ENCODE measurements at places on chromosomes 16 and 17. TPM values are rescaled to one million over a fixed set of nuclear protein-coding genes. Genes with fewer than 3 reads are reported as not detected.

The SMPD3 gene
- 69.0 TPM for total RNA-seq

The SMIM36 gene
- not detected for total RNA-seq

The ARMC7 gene
- 3.0 TPM for total RNA-seq

The HOXB7 gene
- not detected for total RNA-seq

The METTL22 gene
- 17.5 TPM for total RNA-seq

The ATP1B2 gene
- 27.5 TPM for total RNA-seq

The RAB26 gene
- total RNA-seq, result 8.1 TPM

The FBXO39 gene
- not detected for total RNA-seq

The HEATR9 gene
- not detected for total RNA-seq

The KCTD5 gene
- total RNA-seq, result 19.6 TPM

The CCL1 gene
- not detected for total RNA-seq

The CCL18 gene
- not detected for total RNA-seq

The TIMP2 gene
- total RNA-seq, result 94.6 TPM

The MMP25 gene
- total RNA-seq, result 0.92 TPM

The NRN1L gene
- not detected for total RNA-seq

The TAT gene
- not detected for total RNA-seq

The TOX3 gene
- total RNA-seq, result 15.9 TPM

The CES5A gene
- total RNA-seq, result 0.46 TPM

The RNF222 gene
- total RNA-seq, result not detected

The CHST4 gene
- 0.46 TPM for total RNA-seq

The SSTR5 gene
- total RNA-seq, result 0.23 TPM

The HOXB5 gene
- total RNA-seq, result not detected

The PIRT gene
- total RNA-seq, result 5.3 TPM

The CLCN7 gene
- 47.3 TPM for total RNA-seq

The NOMO2 gene
- 137 TPM for total RNA-seq

The CCL2 gene
- total RNA-seq, result 4.8 TPM

The TENT4B gene
- 30.4 TPM for total RNA-seq

The LITAFD gene
- not detected for total RNA-seq

The SPOP gene
- 129 TPM for total RNA-seq

The RAB34 gene
- 21.2 TPM for total RNA-seq

The NDE1 gene
- total RNA-seq, result 10.6 TPM

The DHX8 gene
- 37.8 TPM for total RNA-seq

The GUCY2D gene
- total RNA-seq, result not detected

The CD300H gene
- total RNA-seq, result not detected

The PRR35 gene
- total RNA-seq, result not detected

The KIFC3 gene
- 31.4 TPM for total RNA-seq

The NPIPA5 gene
- total RNA-seq, result 3.5 TPM

The RAB37 gene
- 3.2 TPM for total RNA-seq

The MT1B gene
- not detected for total RNA-seq

The CHST5 gene
- total RNA-seq, result 0.92 TPM

The TMIGD1 gene
- total RNA-seq, result not detected

Data from diencephalon (tissue), 1 donor.